MG63 (cell line): ENCODE measurements at places on chromosomes 16 and 17. TPM values are rescaled to one million over a fixed set of nuclear protein-coding genes. Genes with fewer than 3 reads are reported as not detected.

DNA sequence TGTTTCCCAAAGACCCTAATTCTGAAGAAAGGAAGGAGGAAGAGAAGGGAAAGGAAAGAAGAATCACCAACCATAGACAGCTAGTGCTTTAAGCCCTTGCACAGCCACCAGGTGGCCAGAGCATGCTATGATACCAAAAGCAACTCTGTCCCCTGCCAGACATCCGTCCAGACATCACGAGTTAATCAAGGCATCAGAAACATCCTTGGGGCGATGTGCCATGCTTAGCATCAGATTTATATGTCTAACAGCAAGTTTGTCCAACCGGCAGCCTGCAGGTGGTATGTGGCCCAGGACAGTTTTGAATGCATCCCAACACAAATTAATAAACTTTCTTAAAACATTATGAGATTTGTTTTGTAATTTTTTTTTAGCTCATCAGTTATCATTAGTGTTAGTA lies 2.9 kb upstream of the CRYBA1 start:
- DNase-seq: peak; percentile 17

The HYDIN gene
- 0.26 and 0.67 TPM in 2 replicates for total RNA-seq

DNA sequence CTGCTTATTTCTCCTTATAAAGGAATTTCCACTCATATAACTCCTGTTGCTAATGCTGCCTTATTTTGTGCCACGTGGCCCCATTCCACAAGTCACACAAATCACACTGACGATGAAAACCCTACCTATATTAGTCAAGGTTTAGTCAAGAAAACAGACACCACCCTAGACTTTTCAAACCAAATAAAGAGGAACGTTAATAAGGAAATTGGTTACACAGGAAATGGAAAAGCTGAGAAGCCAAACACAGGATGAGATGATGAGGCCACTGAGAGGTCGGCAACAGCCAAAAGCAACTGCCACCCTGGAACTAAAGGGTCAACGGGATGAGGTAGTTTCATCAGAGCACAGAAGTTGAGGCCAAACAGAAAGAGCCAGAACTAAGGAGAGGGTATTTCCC lies 47.3 kb upstream of the ALOX12 start:
- no peak for DNase-seq

The TNFAIP1 gene
- 29.2 and 31.9 TPM in 2 replicates for total RNA-seq

The TIMP2 gene
- 127 and 145 TPM in 2 replicates for total RNA-seq

GRCh38 chr16:80803339-80804055 lies 901 bp downstream of the CDYL2 start:
- no peak for DNase-seq

- DNase-seq: peak; percentile 28
These were observed 29.4 kb upstream of the SLC38A8 start for GRCh38 chr16:84072014-84072413.

DNA sequence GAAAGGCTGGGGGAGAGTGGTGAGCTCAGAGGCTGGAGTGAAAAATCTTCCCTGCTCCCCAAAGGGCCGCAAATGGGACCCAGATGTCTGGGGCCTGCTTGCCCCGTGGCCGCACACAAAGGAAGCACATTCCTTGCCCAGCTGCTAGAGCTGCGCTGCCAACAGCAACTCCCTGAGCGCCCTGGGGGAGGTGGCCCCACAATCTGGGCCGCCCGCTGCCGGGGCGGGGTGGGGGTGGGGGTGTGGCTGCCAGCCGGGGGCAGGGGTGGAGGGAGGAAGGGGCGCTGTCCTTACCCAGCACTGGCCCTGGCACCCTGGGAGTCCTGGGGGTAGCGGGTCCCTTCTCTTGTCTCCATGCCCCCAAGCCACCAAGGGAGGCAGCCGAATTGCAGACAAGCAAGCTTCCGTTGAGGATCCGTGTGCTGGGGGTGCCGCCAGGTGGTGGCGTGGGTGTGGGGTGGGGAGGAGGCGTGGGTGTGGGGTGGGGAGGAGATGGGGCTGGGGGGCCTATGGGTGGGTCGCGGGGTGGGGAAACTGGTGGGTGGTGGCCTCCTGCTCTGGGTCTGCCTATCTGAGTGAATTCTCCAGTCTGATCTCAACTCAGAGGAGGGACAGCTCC lies 48.4 kb upstream of the PABPN1L start:
- DNase-seq: peak; percentile 34

The P2RX5 gene
- 12.0 and 12.3 TPM in 2 replicates for total RNA-seq

DNA sequence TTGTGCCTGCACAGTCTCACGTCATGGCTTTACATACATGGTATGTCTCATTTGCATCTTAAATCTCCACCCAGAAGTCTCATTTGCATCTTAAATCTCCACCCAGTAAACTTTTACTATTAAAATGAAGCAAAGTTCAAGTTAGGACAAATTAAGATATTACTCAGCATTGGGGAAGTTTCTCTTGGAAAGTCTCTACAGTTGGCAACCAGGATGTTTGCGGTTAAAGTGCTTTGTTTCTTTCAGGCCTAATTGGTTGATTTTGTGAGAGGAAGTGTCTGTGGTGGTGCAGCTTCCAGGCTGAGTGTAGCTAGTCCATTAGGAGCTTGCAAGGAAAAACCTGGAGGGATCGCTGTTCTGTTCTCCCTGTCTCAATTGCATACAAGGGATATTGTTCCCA lies 1373.3 kb upstream of the GOT2 start:
- peak; percentile 65 for DNase-seq

The TEX14 gene
- total RNA-seq: 0.03 TPM in 1 of 2 replicates, not detected in the other

The PPY gene
- not detected in 2 replicates for total RNA-seq

The KRT24 gene
- total RNA-seq: not detected in 2 replicates

The VMO1 gene
- not detected in 2 replicates for total RNA-seq

GRCh38 chr17:74960570-74961342 lies 11.8 kb downstream of the HID1 start:
- DNase-seq: peak; percentile 53

The CSHL1 gene
- total RNA-seq: not detected in 2 replicates

DNA sequence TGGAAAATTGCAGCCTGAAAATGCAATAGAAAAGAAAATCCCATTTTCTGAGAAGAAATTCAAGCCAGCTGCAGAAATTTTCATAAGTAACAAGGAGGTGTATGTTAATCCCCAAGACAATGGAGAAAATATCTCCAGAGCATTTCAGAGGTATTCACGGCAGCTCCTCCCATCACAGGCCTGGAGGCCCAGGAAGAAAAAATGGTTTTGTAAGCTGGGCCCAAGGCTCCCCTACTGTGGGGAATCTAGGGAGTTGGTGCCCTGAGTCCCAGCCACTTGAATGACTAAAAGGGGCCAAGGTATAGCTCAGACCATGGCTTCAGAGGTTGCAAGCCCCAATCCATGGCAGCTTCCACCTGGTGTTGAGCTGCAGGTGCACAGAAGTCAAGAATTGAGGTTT lies 93.3 kb upstream of the ZNF267 start:
- no peak for DNase-seq

The TMC8 gene
- not detected in 2 replicates for total RNA-seq

GRCh38 chr16:87698676-87699199 lies 67.0 kb downstream of the KLHDC4 start:
- no peak for DNase-seq
